Right hindlimb (tissue), 1 donor: ENCODE measurements at places on chromosomes 6 and 20.
A peak's percentile ranks its signal among the peaks of the same experiment; 100 is the strongest.

DNA sequence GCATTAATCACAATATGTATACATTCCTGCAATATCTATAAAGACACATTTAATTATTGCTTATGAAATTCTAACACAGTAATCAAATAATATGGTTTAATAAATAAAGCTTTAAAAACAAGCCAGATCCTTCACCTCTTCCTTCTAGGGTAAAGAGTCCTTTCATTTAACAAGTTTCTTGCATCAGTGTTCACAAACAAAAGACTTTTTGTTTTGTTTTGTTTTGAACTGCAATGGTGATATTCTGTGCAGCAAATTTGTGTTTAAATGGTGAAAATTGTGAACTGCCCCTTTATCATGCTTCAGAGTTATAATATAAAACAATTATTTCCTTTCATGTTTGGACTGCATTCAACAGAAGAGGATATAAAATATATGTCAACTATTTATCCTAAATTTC, 177.3 kb downstream of the EPHA7 start:
- DNase-seq: no peak

GRCh38 chr6:112938650-112939049, 591.5 kb downstream of the RFPL4B start:
- no peak for DNase-seq

DNA sequence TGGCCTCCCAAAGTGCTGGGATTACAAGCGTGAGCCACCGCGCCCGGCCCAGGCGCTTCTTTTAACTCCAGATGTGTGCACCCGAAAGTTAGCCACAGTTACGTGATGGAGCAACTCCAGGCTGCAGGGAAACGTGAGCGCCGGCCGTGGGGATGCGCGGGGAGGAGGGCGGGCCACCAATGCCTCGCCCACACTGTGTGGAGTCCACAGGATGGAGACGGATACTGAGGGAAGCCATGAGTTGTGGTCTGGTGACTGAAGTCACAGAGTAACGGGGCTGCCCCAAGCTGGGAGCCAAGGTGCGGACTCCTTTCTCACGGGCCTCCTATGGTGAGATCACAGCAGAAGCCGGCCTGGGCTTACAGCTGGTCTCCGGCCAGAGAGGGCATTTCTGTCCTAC, 23.2 kb downstream of the YTHDF1 start:
- DNase-seq: no peak

DNA sequence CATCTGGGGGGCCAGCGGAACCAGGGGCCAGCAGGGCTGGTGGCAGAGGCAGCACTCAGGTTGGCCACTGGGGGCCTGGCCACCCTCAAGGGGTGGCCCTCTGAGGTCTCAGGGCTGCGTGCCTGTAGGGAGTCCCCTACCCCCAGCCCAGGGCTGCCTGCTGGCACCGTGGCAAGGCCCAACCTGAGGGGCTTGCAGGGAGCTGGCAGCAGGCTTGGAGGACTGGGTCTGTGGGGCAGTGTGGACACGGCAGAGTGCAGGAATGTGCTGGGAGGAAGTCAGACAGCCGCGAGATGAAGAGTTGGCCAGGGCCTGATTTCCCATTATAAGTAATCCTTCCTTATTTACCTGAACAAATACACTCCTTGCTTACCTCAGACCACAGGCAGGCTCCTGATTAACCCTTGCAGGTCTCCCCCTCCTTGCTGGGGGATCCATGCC, at the start of gene SPDEF:
Gene SPDEF (minus strand): TSS at position 299 of the 441 bp plus-strand sequence. CDS start 11,874 bp downstream, outside the sequence.
- no peak for DNase-seq

GRCh38 chr6:109079981-109080380, 14.7 kb downstream of the SESN1 start:
- peak; percentile 79 for DNase-seq

- no peak for DNase-seq
Observed at GRCh38 chr6:164532198-164533044, 777.0 kb downstream of the C6orf118 start.

GRCh38 chr20:44886266-44886651, 754 bp downstream of the YWHAB start:
- DNase-seq: no peak

DNA sequence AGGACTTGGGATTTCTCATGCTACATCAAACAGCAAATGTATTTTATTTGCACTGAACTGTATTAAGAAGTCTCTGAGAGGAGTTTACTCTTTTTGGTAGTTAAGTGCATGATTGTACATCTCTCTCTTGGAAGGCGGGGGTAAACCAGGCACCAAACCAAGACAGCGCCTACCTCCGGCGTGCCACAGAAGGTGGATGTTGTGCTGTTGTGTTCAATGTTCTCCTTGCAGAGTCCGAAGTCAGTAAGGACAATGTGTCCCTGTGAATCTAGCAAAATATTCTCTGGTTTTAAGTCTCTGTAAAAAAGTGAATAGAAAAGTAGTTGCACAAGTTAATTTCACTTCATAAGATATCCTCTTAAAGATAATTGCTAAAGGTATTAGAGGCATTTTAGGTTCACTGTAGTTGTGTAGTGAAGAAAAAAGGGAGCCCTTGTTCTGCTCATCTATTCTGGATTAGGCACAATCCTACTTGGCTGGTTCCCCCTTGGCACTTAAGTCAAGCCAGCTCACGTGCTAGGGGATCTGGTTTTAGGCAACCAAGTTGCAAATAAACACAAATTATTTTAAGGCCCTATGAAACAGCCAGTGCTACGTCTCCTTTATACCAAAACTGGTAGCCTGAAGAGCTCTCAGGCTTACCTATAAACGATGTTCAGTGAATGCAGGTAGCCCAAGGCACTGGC, 119.7 kb upstream of the SLC2A12 start:
- no peak for DNase-seq

DNA sequence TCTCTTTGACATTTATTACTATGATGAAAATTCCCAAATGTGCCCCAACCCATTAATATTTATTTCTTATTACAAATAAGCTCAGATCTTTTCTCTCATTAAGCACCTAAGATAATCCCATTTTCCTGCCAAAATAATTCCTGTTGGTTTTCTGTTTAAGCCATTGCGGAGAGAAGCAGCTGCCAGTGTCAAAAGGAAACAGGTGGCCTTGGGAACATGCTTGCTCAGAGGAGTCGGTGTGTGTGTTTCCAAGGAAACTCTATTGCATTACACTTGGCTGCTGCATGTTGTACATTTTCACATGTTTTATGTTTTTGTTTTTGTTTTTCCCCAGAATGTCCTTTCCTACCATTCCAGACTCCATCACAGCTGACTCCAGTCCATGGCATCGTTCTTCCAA, 56.4 kb downstream of the CD24 start:
- DNase-seq: peak; percentile 31

DNA sequence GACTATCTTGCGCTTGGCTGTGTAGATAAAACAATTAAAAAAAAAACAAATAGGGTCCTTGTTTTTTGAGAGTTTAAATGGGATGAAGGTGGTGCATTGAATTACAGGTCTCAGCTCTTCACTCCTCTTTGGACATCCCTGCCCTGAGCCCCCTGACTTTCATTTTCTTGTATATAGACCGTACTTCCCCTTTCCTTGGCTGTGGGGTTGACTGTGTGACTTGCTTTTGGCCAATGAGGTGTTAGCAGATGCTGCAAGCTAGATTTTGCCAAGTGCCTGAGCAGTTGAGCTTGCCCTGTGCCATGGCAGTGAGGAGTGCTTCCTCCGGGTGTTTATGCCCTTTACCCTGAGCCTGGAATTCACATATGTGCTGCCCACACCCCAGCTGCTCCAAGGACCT, 386.1 kb upstream of the ZFP64 start:
- no peak for DNase-seq

DNA sequence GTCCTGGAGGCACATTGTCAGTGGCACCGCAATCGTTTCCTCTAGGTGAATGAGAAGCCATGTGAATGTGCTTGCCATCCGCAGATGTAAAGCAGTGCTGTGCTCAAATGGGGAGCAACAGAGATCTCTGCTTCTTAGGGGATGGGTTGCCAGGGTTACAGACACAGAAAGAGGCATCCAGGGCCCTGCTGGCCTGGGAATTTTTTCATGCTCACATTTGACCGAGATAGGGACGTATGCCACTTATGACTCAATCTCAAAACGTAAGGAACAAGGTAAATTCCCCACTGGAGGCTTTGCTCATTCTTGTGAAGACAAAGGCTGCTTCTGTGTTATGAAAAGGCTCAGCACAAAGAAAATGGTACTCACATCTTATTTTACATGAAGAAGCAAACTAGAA, 11.0 kb downstream of the C6orf118 start:
- DNase-seq: no peak

- no peak for DNase-seq
Observed at GRCh38 chr6:131838051-131838450, 30.2 kb downstream of the ENPP1 start.

DNA sequence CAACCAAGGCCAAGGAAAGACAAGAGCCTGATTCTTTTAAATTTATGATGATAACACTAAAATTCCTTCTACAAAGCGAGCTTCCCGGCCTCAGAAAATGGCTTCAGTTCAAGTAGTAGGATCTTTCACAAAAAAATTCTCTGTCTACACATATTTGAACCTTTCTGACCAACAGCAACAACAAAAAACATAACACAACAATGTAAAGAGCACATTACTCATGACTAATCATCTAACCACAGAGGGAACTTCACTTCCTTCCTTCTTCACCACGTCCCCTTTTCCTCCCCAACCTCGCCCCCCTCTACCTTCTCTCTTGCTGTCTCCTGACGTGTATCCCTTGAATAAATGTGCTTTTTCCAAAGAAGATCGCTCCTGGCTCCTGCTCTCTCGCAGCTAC, 228.2 kb downstream of the MYLK4 start:
- no peak for DNase-seq

GRCh38 chr6:142162780-142163179, 15.7 kb downstream of the VTA1 start:
- DNase-seq: no peak
